ENCODE measurements at places on chromosomes 3 and 15.

DNA sequence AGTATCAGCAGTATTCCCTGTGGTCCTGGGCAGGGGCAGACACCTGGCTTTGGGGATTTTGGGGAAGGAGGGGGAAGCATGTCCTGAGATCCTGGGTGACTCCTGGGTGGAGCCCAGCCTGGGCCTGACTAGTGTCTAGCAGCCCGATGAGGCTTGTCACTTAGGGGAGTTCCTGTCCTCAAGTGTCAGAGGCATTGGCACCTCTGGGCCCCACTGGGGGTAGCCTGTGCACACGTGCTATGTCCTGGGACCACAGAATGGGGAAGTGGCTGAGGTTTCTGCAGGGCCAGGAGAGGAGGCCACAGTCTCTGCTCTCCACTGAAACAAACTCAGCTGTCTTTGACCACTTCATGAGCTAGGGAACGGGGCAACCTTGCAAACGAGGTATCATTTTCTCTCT is 31.5 kb upstream of the ADCY5 start:
- DNase-seq = no peak

DNA sequence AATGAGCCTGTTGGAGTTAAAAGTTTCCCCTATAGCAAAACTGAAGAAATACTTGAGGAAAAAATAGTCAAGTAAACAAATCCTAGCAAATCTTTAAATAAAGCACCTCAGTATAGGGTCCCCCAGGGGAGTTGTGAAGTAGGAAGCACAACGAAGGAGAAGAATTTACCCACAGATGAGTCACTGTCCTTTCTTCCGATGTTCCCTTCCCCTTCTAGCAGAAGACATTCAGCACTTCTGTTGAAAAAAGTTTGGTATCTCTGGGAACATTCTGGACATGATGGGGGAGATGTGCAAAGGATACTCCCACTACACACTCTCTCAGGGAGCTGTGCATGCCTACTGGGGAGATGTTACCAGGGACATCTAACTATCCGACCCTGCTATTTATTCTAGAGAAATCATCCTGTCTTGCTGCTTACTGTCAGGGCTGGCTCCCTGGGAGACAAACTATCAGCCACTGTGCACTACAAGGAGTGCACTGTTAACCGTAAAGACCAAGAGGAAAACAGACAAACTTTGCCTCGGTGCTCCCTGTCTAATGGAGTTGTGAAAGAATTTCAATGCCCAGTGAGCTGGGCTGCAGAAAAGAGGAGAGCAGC is 93.8 kb downstream of the RFTN1 start:
- DNase-seq = no peak

DNA sequence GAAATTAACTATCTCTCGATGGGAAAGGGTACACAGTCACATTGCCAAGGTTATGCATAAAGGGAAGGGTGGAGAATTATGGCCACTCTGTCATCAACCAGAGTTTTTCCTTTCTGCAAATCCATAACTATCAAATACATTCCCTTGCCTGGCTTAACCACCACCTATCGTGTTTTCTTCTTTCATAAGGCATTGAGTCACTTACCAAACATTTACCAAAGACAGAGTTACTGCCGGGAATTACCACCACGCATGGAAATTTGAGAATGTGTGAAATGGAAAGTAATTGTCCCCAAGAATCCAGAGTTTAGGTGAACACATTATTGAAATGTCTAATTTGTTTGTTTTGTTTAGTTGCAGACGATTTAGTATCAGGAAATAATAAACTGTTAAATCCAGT is 134.3 kb upstream of the LRRN1 start:
- no peak for DNase-seq

GRCh38 chr15:41125931-41126642 is 10.0 kb upstream of the INO80 start:
- DNase-seq = no peak

GRCh38 chr3:73107676-73108187 is 46.3 kb downstream of the EBLN2 start:
- DNase-seq = no peak

- DNase-seq = no peak
Measured at GRCh38 chr3:49761661-49762060, 24.7 kb downstream of the IP6K1 start.

DNA sequence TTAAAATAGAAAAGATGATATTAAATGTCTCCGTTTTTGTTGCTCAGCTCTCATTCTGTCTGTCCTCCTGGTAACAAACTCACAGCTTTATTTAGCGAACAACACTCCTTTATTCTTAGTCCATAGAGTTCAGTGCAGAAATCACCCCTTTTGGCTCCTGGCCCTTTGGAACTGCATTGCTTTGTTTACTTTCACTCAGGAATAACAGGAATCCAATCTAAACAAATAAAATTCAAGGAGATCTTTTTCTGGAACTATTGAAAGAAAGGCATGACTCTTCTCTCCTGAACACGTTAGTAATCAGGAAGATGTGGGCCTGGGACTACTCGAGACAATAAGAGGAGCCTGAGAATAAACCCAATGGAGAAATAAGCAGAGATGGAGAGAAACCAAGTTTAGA is 409.2 kb downstream of the DIPK2A start:
- DNase-seq = no peak

DNA sequence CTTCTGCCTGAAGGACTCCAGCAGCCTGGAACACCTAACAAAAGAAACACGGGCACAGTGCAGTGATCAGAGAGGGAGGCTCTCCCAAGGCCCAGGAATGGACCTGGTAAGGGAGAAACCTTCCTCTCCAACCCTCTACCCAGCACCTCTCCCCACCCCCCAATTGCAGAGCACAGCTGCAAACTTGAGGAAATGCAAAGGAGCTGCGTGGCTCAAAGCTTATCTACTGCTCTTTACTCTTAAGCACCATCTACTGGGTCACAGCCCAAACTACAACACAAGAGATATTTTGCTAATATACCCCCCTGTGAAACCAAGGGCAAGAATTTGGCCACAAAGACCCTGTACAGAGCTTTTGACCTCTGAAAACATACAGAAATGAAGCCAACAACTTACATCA is 328.3 kb downstream of the OXSM start:
- DNase-seq = no peak

GRCh38 chr3:82802501-82802900 is 1041.1 kb upstream of the GBE1 start:
- no peak for DNase-seq

DNA sequence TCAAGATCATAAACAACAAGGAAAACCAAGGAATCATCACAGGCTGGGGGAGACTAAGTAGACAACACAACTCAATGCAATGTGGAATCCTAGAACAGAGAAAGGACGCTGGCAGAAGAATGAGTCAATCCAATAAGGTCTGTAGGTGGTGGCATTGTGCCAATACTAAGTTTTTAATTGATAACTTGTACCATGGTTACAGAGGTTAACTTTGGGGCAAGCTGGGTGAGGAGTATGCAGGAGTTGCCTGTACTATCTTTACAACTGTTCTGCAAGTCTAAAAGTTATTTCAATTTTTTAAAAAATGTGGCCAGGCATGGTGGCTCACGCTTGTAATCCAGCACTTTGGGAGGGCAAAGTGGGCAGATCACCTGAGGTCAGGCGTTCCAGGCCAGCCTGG is 46.2 kb downstream of the RORA start:
- no peak for DNase-seq

GRCh38 chr15:68666812-68667450 is 88.1 kb downstream of the CORO2B start:
- no peak for DNase-seq

GRCh38 chr3:182792901-182793662 is at the start of gene ATP11B:
Gene ATP11B, plus strand, starts transcription at chr3:182793504. Its CDS starts 256 bp downstream, at chr3:182793760.
- DNase-seq = no peak

DNA sequence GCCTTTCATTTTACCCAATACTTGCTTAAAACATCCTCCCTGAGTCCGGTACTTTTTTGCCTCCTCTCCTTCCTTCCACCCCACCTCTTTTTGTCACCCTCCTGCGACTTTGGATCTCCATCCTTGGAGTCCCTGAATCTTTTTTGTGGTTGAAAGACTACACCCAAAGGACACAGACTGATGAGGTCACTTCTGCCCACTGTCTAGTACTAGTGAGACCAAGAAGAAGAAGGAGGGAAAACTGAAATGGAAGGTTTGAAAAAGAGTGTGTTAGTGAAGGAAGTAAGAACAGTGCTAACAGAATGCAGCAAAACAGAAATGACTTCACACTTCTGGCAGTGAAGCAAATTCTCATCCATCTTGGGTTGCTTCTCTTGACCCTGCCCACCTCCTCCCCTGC is 6.6 kb downstream of the B3GNT5 start:
- no peak for DNase-seq

DNA sequence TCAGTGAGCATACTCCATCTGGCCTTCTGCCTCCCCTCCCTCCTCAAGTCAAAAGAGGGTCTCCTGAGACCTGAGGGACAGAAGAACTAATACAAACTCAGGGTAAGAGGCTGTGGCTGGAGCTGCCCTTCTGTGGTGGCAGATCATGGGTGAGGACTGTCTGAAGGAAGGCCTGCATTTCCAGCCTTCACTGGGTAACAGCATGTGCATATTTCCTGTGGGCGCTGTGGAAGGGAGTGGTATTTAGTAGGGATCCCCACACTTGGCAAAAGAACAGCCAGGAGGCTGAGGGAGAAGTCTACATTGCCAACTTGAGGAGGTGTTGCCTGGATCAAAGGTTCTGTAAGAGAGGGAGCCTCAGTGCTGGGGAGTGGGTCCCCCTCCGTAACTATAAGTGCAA is 10.1 kb upstream of the ESYT3 start:
- DNase-seq = no peak

DNA sequence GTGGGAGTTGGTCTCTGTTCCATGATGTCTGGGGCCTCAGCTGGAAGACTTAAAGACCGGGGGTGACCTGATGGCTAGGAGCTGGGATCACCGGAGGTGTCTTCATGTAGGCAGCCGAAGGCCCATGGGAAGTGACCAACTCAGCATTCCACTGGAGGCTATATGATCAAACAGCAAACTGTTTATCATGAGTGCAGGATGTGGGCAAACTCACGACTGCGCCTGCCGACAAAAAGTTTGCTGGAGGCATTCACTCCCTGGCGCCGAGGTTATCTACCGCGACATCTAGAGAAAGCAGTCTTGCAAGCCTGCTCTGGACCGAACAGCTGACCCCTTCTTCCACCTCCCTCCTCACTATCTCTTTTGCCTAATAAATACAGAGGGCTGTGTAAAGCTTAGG is 62.7 kb upstream of the NR2C2 start:
- no peak for DNase-seq

DNA sequence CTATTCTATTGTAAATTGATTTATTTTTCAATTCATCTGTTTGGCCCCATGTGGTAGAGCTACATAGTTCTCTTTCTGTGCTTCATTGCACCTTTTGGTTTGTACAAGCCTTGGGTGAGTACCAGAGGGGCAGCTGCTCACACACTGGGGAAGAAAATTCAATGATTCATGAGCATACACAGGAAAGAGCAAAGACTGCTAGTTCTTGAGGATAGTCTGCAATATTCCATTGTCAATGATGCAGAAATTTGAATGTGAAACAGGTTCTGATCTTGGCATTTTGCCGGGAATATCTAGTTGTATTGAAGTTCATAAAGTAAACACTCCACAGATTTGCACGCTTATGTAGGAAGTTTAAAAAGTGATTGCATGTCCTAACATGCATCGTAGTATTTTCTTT is 304.6 kb downstream of the NAALADL2 start:
- no peak for DNase-seq

GRCh38 chr3:10583798-10584708 is 78.7 kb upstream of the ATP2B2 start:
- DNase-seq = no peak

- no peak for DNase-seq
Measured at GRCh38 chr3:152058856-152059255, 185.4 kb downstream of the SUCNR1 start.

- no peak for DNase-seq
Measured at GRCh38 chr15:59636184-59636583, 21.1 kb downstream of the GTF2A2 start.

DNA sequence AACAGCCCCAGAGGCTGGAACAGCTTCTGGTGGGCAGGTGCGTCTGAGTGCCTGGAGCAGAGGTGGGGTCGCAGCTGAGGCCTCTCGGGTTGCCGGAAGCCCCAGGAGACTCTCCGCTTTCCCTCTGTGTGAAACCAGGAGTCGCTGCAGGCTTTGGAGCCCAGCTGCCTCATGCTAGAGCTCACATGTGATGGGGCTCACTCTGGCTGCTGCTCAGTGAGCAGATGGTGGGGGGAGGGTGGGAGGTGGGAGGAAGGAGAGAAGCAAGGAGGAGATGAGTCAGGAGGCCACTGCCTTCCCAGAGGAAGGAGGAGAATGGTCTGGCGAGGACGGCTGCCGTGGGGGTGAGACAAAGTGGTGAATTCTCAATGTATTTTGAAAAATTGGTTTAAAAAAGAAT is 290.1 kb upstream of the CHRNA7 start:
- no peak for DNase-seq

GRCh38 chr3:195148549-195148948 is 122.4 kb downstream of the XXYLT1 start:
- no peak for DNase-seq

DNA sequence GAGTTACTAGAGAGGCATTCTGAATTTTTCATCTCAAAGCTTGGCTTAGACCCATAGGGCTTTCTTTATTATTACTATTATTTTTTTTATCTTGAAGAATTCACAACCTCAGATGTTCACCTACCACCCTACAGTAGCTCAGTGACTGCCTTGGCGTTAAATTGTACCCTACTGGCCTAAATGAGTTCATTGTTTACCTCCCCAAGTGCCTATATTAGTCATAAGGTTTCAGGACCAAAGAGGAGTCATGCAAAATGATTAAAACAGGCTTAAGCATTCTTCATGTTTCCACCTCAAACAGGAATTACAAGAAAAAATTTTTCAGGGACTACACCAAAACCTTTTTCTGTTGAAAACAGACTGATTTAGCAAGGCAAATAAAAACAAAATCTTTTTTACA is 751.5 kb downstream of the SQOR start:
- no peak for DNase-seq

DNA sequence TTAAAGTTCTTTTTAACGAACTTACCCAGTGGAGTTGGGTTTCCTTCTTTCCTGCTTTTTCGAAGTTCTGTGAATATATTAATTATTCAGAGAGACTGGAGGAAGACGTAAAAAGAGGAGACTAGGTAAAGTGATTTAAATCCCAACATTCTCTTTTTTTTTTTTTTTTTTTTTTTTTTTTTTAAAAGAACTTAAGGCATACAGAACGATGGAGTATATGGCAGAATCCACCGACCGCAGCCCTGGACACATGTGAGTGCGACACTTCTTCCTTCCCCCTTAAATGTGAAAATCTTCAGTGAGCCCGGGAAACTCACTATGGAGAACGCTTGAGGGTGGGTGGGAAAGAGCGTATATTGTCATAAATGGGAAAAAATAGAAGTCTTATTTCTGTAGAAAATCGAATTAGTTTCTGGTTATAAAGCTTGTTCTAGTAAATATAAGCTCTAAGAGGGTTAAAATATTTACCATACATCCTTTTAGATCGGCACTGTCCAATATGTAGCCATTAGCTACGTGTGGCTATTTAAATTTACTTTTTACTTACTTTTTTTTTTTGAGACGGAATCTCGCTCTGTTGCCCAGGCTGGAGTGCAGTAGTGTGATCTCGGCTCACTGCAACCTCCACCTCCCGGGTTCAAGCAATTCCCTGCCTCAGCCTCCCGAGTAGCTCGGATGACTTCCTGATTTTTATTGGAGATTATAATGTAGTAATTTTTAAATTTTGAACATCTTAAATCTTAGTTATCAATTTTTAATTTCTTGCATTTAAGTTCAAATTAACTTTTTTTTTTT is 892 bp downstream of the NMD3 start:
- no peak for DNase-seq
